T-helper 17 cell (primary cell): ENCODE measurements at places on chromosomes 3 and 15. TPM values are rescaled to one million over a fixed set of nuclear protein-coding genes. Genes with fewer than 3 reads are reported as not detected.

ATOSA gene
- 120 TPM for total RNA-seq

UBE2Q2 gene
- 40.0 TPM for total RNA-seq

IGDCC3 gene
- total RNA-seq: not detected

FETUB gene
- not detected for total RNA-seq

NOX5 gene
- total RNA-seq: not detected

TTC23 gene
- total RNA-seq: not detected

NR2E3 gene
- not detected for total RNA-seq

TTLL13 gene
- not detected for total RNA-seq

OSBPL10 gene
- total RNA-seq: not detected

DUSP7 gene
- total RNA-seq: 15.8 TPM

UACA gene
- total RNA-seq: 1.7 TPM

C3orf80 gene
- total RNA-seq: not detected

CDC25A gene
- 0.22 TPM for total RNA-seq

GOLGA6L9 gene
- total RNA-seq: 3.0 TPM

GOLGA8Q gene
- not detected for total RNA-seq

CD96 gene
- 190 TPM for total RNA-seq

CELF6 gene
- total RNA-seq: 1.4 TPM

CD200 gene
- 2.8 TPM for total RNA-seq
